ENCODE measurements at places on chromosomes 3 and 15. TPM values are rescaled to one million over a fixed set of nuclear protein-coding genes. Genes with fewer than 3 reads are reported as not detected.

The PRR20G gene
- not detected for total RNA-seq

The CMC1 gene
- total RNA-seq, result 4.6 TPM

The BNIP2 gene
- 236 TPM for total RNA-seq

The NR2F2 gene
- total RNA-seq, result 0.97 TPM

The HAPLN3 gene
- 9.0 TPM for total RNA-seq

The SLC12A1 gene
- not detected for total RNA-seq

The KCNMB2 gene
- 0.46 TPM for total RNA-seq

The OCA2 gene
- total RNA-seq, result not detected

The TMEM158 gene
- 2.6 TPM for total RNA-seq

The ISLR gene
- total RNA-seq, result 0.30 TPM

The CDHR4 gene
- total RNA-seq, result not detected

The GOLGA6L7 gene
- total RNA-seq, result not detected

The RAB6B gene
- 0.32 TPM for total RNA-seq

The NCK1 gene
- 69.8 TPM for total RNA-seq

The KLHL6 gene
- 18.2 TPM for total RNA-seq

The ULK4 gene
- total RNA-seq, result 16.7 TPM

The RLBP1 gene
- not detected for total RNA-seq

The FETUB gene
- not detected for total RNA-seq

The KIF15 gene
- 15.3 TPM for total RNA-seq

The TRH gene
- total RNA-seq, result not detected

The PLEKHO2 gene
- total RNA-seq, result 25.2 TPM

The MESP2 gene
- total RNA-seq, result 0.15 TPM

The GADL1 gene
- 0.32 TPM for total RNA-seq

The HTR3E gene
- not detected for total RNA-seq

The GOLGA8S gene
- 0.15 TPM for total RNA-seq

The SEC62 gene
- total RNA-seq, result 33.5 TPM

The BHLHE40 gene
- total RNA-seq, result 24.7 TPM

The AMT gene
- 0.91 TPM for total RNA-seq

The ZNF501 gene
- total RNA-seq, result 5.8 TPM

The BCHE gene
- total RNA-seq, result 36.5 TPM

The ALS2CL gene
- total RNA-seq, result 3.9 TPM

The TM4SF4 gene
- not detected for total RNA-seq

The ARGFX gene
- not detected for total RNA-seq

The CHDH gene
- total RNA-seq, result under 0.01 TPM

The RHOV gene
- 0.15 TPM for total RNA-seq

The PAQR9 gene
- not detected for total RNA-seq

The FSD2 gene
- not detected for total RNA-seq

The EPHA6 gene
- total RNA-seq, result not detected

The KNG1 gene
- not detected for total RNA-seq

The GPD1L gene
- total RNA-seq, result 15.3 TPM

The BSN gene
- under 0.01 TPM for total RNA-seq

The NUSAP1 gene
- 69.5 TPM for total RNA-seq

The NR1I2 gene
- 0.15 TPM for total RNA-seq

The GOLGA6L1 gene
- total RNA-seq, result not detected

The PKM gene
- 1,412 TPM for total RNA-seq

The GOLGA6L10 gene
- total RNA-seq, result 0.15 TPM

The SCN5A gene
- total RNA-seq, result 5.2 TPM

The CSPG4 gene
- total RNA-seq, result 1.2 TPM

The PSTPIP1 gene
- total RNA-seq, result not detected

The GLDN gene
- under 0.01 TPM for total RNA-seq

The ZIC4 gene
- 0.65 TPM for total RNA-seq

The PROK2 gene
- total RNA-seq, result not detected

The SLC28A2 gene
- not detected for total RNA-seq

The OR5K1 gene
- not detected for total RNA-seq

The TRIM42 gene
- total RNA-seq, result not detected

The ITPKA gene
- 0.65 TPM for total RNA-seq

Data from epithelial cell of umbilical artery (primary cell).